ENCODE measurements at places on chromosomes 6 and 20.

DNA sequence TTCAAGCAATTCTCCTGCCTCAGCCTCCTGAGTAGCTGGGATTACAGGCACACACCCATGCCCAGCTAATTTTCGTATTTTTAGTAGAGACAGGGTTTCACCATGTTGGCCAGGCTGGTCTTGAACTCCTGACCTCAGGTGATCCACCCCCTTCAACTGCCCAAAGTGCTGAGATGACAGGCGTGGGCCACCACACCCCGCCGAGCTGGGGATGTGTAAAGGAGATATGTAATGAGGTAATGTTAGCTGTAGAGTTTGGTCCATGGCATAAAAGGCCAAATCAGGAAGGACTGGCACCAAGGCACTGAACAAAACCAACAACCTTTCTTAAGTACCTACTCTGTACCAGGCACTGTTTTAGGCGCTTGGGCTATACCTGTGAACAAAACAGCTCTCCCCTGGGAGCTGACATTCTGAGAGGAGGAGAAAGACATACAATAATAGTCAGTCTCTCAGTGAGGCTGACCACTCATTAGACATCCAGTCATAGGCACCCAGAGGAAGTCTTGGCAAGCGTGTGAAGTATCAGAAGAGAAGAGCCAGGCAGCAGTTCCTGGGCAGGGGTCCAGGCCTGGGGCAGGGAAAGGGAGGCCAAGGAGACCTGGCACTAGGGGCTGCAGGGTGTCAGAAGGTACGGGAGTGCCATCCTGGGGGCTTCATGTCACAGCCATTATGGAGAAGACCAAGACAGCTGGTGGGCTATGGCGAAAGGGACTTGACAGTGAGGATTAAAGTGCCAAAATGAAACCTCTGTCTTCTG, 164.8 kb upstream of the DTNBP1 start:
- DNase-seq, result no peak

DNA sequence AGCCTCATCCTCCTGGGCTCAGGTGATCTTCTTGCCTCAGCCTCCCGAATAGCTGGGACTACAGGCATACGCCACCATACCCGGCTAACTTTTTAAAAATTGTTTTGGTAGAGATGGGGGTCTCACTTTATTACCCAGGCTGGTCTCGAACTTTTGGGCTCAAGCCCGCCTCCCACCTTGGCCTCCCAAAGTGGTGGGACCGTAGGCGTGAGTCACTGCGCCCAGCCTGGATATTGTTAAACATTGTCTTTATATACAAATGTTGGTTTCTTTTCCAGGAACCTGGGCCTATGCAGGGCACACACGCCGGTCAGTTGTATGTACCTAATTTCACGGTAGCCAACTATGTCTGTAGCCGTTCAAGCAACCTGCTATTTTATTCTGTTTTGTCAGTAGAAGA, 60.1 kb downstream of the SYNJ2 start:
- no peak for DNase-seq

DNA sequence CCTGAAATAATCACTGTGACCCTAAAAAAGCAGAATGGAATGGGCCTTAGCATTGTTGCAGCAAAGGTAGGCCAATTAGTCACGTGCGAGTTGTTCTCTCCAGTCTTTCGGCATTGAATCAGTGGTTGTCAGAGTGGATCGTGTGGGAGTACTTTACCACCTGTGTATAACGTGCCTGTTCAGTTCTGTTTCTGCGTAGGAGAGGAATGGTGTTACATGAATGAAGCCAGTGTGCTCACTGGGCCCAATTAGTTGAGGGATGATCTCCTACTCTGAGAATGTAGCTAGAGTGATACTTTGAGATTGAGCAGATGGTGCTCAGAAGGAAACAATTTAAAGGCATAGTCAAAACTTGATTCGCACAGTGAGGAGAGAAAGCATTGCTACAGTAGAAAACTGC, 72.4 kb upstream of the KIF25 start:
- no peak for DNase-seq

DNA sequence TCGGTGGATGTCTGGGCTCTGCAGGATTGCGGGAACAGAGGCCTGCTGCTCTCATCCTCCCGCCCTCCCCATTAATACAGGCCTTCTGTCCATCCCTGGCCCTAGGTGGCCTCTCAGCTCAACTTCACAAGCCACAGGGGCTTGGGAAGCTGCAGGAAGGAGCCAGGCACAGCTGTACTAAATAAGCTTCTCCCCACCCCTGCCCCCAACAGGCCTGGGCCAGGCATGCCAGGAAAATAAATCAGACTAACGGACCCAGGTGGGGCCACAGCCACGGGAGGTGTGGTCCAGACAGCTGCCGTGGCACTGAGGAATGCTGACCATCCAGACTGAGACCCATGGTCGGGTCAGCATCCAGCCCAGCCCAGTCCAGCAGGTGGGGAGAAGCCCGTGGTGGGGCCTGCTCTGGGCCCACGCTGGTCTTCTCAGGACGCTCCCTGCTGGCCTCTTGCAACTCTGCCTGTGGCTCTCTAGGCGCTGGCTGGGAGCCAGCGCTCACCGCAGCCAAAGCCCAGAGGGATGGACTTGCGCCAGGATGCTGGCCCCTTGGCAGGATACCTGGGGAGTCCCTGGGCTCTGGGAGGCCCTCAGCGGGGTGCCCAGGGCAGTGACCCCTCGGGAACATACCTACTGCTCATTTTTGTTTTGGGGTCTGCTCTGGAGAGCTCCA, 8.6 kb upstream of the YTHDF1 start:
- peak; percentile 17 for DNase-seq

DNA sequence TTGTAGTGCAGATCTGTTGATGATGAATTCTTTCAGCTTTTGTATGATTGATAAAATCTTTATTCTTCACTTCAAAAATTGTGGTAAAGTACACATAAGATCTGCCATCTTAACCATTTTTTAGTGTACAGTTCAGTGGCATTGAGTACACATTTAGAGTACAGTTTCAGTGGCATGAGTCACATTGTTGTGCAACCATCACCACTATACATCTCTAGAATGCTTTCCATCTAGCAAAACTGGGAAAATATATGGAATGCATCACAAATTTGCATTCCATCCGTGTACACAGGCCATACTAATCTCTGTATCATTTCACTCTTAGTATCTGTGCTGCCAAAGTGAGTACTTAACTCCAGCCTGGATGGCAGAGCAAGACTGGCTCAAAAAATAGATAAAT, 28.7 kb downstream of the SIRPD start:
- no peak for DNase-seq

DNA sequence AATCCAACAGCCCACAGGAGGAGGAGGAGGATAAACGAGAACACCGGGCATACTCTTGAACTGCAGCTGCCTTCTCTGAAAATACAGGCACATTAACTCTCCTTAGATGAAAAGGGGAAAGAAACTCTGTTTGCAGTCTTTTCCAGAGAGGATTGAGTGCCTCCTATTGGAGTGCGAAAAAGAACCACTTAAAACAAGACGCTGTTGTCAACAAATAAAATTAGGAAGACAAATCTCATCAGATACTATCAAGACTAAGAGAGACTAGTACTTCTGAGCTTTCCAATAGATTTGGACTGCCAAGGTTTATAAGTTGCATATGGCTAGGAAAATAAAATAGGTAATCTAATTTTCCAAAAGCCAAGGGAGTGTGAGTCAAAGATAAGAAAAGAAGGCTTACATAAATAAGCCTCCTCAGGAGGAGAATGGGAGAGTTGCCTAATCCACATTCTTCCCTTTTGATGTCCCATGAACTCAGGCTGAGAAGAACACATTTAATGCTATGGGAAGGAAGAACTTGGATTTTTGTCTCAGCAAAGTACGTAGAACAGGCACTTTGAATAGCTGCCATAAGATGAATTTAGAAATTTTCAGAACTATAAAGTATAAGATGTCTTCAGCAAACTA, 154.7 kb downstream of the ARHGAP18 start:
- no peak for DNase-seq

- no peak for DNase-seq
These were observed 26.3 kb downstream of the SLC13A3 start for GRCh38 chr20:46624946-46625345.

- DNase-seq, result peak; percentile 14
These were observed 2.0 kb downstream of the MAN1A1 start for GRCh38 chr6:119347466-119348095.

- DNase-seq, result no peak
These were observed 39.9 kb downstream of the SLC22A3 start for GRCh38 chr6:160387916-160388643.

DNA sequence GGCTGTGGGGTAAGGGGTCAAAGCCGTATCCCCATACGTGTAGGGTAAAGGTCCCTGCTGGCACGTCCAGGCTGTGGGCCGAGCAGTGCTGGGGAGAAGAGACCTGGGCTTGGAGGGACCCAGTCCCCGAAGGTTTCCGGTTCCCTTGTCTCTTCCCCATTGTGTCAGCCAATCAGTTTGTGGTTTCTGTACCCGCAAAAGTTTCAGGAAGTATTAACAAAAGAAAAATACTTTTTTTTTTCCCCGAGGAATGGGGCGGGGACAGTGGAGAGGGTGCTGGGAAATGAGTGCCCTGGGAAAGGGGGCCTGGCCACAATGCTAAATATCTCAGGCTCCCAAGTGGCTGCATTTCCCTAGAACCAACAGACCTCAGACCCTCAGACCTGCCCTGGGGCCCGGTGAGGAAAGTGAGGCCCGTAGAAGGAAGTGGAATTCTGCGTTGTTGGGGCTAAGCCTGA, 15.2 kb upstream of the AMD1 start:
- DNase-seq, result no peak

GRCh38 chr6:170575250-170575649, 9.2 kb downstream of the PDCD2 start:
- peak; percentile 10 for DNase-seq

DNA sequence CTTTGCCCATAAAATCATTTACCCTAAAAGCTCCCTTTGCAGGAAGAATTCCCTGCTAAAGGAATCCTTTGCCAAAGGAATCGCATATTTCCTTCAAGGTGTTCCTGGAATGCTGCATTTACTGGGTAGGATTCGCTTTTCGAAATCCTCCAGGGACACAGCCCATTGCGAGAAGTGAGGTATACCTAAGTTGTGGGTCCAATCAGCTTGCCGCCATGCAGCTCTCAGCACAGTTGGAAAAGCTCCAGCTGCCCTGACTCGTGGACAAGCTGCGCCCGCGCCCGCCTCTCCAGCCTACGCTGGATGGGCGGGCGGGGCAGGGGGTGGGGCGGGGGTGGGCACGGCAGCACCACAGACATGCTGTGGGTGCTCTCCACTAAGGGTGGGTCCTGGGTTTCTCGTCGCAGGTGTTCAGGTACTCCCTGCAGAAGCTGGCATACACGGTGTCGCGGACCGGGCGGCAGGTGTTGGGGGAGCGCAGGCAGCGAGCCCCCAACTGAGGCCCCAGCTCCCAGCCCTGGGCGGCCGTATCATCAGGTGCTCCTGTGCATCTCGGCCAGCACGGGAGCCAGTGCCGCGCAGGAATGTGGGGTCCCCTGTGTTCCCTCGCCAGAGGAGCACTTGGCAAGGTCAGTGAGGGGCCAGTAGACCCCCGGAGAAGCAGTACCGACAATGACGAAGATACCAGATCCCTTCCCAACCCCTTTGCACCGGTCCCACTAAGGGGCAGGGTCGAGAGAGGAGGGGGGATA, 1.4 kb downstream of the NNAT start:
- DNase-seq, result no peak

GRCh38 chr6:89610149-89610642, 28.4 kb downstream of the LYRM2 start:
- DNase-seq, result peak; percentile 48

- no peak for DNase-seq
These were observed 4.1 kb upstream of the DLL1 start for GRCh38 chr6:170294813-170295509.

GRCh38 chr6:160036331-160036695, 67.4 kb downstream of the IGF2R start:
- DNase-seq, result no peak

DNA sequence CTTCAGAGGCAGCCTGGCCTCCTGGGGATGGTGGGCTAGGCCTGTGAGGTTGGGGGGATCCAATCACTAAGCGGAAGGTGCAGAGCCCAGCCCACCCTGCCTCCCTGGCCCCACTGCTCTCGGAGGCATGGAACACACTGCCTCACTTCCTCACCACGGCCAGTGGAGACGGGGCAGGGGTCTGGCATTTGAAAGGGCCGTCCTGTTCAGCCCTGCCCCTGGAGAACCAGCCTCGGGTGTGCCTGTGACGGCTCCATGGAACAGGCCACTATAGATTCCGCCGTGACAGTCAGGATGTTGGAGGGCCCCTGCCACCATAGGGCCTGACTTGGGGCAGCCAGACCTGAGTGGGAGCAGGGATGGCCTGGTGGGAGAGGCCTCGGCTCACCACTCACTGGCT, 110.2 kb downstream of the DACT2 start:
- no peak for DNase-seq

DNA sequence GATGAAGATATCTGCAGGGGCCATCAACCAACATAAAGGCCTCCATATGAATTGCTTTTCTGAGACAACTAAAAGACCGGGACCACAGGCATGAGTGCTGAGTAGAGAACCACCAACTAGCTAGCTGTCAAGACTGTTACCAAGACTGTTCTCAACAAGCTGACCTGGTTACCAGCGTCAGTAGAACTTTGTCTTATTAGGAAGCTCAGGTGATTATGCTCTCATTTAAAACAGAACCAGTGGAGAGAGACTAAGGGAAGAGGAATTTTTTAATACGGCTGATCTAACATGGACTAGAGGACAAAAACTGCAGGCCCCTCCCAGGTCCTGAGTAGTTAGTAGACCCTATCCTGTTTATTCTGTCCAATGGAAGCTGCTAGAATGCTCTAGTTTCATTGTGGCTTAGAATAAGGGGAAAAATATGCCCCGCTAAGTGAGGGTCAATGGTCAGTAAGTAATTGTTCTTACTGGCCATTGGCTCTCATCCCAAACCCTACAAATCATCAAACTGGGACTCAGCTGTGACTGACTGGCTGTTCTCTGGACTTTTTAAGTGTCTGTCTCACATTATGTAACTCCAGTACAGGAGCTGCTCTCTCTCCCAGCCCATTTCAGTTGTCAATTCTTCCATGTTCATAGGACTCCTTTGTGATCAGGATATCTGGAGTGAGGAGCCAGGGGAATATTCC, 3.8 kb upstream of the DYNLRB1 start:
- no peak for DNase-seq

GRCh38 chr6:113629975-113630737, 227.0 kb upstream of the MARCKS start:
- no peak for DNase-seq

DNA sequence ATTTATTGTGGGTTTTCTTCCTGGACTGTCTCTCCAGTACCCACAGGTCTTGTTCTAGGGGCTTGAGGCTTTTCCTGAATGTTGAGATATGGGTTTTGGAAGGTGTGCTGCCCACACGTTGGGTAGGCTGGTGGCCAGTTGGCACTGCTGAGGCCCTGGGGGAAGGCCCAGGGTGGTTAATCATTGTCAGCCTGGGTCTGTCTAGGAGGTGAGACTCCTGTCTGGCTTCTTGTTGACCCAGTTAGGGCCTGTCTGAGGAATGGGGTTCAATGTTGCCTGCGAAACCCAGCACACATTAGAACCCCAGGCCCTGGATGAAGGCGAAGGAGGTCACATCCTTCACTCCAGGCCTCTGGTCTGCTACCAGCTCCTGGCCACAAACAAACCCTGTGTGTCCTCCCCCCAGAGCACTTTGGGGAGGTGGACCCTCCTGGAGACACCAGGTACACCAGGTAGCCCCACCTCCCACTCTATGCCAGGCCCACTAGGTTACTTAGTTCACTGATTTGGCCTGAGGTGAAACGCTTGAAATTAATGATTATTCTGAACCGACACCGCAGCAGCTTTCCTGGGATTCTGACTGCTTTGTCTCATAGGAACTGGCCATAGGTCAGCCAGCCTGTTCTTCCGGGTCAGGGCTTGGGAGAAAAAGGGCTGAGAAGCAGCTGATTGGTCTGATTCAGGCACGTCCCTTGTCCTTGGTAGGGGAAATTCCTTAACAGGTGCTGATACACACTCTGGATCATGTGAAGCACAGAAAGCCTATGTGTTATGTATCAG, 15.2 kb downstream of the DNMT3B start:
- DNase-seq, result no peak

All from AG08395 (cell line).